ENCODE measurements at places on chromosomes 1 and 21. TPM values are rescaled to one million over a fixed set of nuclear protein-coding genes. Genes with fewer than 3 reads are reported as not detected.

DNA sequence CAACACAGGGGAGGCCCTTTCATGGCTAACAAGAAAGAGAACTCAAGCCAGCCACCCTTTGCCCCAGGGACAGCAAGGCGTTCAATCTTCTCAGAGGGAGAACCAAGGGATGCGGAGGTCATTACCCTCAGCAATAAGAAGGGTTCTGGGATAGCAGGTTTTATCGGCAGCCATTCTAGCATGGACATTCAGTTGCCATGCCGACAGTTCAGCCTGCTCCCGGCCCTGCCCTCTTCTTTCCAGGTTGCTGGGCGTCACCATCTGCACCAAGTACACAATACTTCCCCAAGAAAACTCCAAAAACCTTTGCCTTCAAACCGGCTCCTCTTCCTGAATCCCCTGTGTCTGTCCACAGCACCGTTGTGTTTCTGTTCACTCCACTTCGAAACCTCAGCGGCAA is 47.1 kb downstream of the SYT2 start:
- no peak for DNase-seq

- DNase-seq: peak; percentile 63
These were observed 645 bp downstream of the IVNS1ABP start for GRCh38 chr1:185316163-185317033.

DNA sequence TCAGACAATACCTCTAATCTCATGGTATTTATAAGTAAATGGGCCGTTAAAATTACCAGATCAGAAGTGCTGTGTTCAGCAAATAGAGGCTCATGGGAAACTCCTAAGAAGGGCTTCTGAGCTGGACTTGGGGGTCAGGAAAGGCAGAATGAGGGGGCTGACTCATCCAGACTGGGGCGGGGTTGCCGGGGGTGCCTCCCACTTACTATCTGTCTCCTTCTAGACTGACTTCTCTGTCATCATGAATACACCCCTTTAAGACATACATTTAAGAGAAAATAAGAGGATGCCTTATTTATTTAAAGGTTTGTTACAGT is 96.0 kb upstream of the ERRFI1 start:
- DNase-seq: no peak

DNA sequence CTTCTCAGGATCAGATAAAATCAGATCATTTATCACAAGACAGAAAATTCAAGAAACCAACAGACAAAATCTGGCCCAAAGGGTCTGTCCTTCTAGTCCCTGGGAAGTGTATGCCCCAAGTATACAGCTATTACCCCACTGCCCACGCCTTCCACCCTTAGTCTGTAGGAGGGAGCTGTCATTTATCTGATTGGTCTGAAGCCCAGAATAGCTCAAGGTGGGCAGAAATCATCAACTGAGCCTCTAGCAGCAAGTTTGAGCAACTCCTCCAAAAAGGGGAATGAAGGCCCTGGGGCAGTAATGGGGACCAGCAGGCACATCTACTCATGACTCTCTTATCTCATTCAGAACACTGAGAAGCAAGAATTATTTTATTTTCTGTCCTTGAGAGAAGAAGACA is 126.9 kb downstream of the MATN1 start:
- DNase-seq: no peak

GRCh38 chr1:11350265-11350664 is 77.3 kb downstream of the UBIAD1 start:
- DNase-seq: no peak

GRCh38 chr1:162444903-162445302 is 33.0 kb upstream of the SH2D1B start:
- no peak for DNase-seq

DNA sequence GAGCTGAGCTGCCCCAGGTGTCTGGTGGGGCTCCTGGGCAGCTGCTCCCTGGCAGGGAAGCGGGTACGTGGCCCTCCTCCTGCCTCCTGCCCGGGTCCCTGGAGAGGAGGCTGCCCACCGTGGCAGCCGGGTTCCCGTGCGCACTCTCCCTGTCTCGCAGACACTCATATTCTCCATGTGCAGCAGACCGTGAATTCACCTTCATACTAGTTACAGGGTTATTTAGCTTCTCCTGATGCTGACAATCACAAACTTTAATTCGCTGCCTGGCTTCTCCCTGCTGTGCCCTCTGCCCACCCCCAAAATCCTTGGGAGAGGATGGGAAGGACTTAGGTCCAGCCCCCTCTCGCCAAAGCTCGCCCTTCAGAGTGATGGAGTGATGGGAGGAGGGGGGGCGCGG is 95.3 kb downstream of the CASZ1 start:
- no peak for DNase-seq

DNA sequence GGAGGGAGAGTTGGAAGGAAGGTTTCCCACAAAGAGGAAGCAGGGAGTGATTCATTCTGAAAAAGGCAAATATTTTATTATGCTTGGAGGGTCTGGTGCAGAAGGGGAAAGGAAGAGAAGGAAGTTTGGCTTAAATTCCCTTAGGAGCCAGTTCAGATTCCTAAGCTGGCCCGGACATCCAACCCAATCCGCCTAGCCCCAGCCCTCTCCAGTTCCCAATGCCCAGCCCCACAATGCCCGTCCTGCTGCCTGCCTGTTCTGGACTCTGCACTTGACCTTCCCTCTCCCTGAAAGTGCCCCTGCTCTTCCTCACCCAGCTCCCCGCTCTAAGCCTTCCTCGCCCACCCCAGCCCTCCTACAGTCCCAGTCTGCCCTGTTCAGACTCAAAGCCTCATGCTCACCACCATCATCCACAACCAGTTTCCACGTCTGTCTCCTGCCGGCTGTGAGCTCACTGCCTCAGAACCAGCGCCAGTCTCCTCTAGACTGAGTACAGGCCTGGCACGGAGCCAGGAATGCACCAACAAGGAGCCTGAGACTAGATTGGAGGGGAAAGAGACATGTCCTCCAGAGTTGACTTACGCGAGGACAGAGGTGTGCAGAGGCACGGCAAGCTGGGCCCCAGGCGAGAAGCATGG is 18.9 kb downstream of the CAPN2 start:
- DNase-seq: no peak

DNA sequence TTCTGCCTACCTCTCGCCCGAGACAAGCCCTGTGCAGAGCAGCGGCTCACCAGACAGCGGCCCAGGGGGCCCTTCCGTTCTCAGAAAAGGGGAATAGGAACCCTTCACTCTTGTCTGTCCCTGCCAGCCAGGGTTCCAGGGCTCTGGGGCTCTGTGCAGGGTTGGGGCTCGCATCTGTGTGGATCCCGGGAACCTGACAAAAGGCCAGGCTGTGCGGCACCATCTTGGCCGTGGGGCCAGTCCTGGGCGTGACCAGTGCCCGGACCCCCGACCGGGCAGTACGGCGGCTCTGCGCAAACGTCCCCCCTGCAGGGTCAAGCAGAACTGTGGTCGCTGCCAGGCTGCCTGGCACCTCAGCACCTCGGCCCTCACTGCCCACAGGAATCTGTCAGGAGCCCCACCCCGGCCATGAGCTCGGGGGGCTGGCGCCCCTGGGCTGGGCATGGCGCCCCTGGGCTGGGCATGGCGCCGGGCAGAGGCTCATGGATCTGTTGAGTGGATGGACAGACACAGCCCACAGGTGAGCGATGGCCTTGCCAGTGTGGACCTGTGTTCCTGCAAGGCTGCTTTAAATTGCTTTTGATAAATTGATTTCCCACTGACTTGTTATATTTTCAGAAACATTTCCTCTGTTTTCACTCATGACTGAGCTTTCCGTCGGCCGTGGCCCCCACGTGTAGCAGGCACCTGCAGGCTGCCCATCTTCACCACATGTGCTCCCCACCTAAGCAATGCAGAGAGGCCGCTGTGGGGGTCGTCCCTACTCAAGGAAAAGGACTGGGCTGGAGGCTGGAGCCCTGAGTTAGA is 59.0 kb downstream of the SLX9 start:
- DNase-seq: no peak

DNA sequence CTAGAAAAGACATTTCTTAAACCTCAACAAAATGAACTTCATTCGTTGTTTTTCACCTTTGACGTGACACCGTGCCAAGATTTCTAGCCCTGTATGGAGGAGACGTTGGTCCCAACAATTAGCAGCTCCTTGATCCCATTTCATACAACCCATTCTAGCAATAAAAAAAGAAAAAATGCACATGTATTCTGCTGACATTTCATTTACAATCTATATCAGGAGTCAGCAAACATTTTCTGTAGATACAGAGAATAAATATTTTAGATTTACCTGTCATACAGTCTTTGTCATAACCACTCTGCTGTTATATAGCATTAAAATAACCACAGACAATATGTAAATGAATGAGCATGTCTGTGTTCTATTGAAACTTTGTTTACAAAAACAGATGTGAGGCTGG is 7.0 kb upstream of the TAF1A start:
- no peak for DNase-seq

GRCh38 chr1:70966018-70966638 is 81.5 kb downstream of the PTGER3 start:
- peak; percentile 10 for DNase-seq

- no peak for DNase-seq
These were observed 126.2 kb upstream of the DAB1 start for GRCh38 chr1:57550092-57550491.

DNA sequence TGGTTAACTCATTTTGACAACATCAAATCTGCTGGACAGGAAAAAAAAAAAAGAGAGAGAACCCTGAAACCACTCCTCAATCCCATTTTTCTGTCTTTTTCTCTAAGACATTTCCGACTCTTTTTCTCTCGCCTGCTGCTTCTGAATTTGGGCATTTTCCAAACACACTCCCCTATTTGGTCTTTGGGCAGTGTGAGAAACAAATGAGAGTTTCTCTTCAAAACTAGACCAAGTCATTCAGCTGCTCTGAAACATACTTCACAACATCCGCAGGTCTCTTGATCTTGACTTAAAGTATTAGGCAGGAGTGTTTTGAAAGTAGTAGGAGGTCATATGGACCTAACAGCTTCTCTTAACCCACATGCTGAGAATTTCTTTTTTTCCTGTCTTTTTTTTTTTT is 364.8 kb upstream of the ESRRG start:
- DNase-seq: no peak

DNA sequence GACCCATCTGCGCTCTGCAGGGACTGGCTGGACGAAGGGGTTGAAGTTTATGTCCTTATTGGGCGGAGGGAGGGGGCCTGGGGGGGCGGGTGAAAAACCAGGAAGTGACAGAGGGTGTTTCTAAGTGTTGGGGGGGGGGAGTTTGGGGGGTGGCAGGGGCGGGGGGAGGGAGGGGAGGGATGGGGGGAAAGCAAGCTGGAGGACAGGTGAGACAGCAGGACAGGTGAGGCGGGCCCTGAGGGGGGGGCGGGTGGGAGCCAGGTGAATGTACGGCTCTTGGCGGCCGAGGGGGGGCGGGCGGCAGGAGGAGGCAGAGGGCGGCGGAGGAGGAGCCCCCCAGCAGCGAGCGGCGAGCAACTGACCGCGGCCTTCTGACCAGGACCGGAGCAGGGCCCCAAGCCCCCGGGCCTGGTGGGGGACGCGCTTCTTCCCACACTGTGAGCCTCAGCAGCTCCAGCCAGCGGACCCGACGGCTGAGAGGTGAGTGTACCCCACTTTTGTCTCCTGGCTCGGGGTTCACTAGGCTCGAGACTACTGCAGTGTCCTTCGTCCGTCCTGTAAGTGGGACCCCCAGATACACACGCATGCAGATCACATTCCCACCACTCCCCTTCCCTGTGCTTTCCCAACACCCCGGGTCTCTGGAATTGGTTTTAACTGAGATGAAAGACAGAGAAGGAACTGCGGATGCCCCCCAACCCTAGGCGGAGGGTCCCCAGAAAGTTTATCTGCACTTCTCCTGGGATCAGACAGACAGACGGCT is at the start of gene ZBTB7B:
TSS of gene ZBTB7B (plus strand) at position 339 of the 763 bp plus-strand sequence. CDS start 11,859 bp downstream, outside the sequence.
- no peak for DNase-seq

- DNase-seq: no peak
These were observed 12.8 kb downstream of the TRAPPC10 start for GRCh38 chr21:44024887-44025353.

DNA sequence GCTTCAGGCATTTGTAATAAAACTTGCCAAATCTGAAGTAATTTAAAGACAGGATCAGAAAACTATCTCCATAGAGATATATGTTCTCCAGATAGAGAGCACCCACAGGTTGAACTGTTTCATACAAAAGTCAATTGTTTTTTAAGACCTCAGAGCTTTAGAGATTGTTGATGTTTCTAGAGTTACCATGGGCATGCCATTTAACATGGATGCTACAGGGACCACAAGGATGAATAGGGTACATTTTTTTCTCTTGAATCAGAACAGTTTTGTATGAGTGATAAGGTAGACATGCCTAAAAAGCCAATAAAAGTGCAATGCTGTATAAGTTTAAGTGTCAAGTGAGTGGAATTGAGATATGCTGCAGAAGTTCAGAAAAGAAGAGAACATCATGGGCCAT is 511.0 kb upstream of the CAMK1G start:
- DNase-seq: no peak

- DNase-seq: peak; percentile 38
These were observed 157.2 kb downstream of the PLA2G4A start for GRCh38 chr1:186985889-186986491.

DNA sequence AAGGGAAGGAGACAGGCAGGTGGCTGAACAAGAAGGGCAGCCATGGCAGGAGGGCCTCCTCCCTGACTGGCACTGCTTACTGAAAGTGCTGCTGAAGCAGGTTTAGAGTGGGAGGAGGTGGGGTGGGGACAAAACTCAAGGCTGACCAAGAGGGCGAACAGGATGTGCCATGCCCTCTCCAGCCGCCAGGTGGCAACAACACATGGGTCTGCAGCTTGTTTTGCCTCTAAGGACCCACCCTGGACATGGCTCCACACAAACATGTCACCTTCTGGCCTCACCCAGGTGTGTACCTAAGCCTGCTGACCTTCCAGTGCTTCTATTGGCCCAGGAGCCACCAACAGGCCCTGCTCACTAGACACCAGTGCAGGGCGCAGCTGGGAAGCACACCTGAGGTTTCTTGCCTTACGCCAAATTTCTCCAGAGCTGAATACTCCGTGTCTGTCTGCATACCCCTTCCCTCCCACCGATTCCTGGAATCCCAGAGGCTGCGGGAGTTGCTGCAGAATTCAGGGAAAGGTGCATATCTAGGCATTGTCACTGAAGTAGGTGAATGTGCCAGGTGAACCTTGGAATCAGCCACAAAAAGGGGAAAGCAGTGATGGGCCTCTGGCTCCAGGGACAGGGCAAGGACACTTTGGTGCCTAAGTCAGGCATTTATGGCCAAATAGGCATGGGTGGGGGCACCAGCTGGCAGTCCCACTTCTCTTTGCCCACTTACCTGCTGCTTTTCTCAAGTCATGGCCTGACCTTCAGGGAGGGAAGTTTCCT is 5.3 kb downstream of the PSRC1 start:
- peak; percentile 69 for DNase-seq

SRSF11 gene
- total RNA-seq: 166 TPM

IL23R gene
- not detected for total RNA-seq

LDLRAD2 gene
- not detected for total RNA-seq

ECE1 gene
- 66.8 TPM for total RNA-seq

PLCH2 gene
- total RNA-seq: 2.0 TPM

UBE2Q1 gene
- 70.9 TPM for total RNA-seq

KRTAP13-2 gene
- total RNA-seq: not detected

ERG gene
- 0.17 TPM for total RNA-seq

Data from HCT116 (cell line).